ENCODE measurements at places on chromosomes 12 and 14.

GRCh38 chr12:111444925-111445725 lies 39.4 kb downstream of the SH2B3 start:
- peak; percentile 68 for DNase-seq

DNA sequence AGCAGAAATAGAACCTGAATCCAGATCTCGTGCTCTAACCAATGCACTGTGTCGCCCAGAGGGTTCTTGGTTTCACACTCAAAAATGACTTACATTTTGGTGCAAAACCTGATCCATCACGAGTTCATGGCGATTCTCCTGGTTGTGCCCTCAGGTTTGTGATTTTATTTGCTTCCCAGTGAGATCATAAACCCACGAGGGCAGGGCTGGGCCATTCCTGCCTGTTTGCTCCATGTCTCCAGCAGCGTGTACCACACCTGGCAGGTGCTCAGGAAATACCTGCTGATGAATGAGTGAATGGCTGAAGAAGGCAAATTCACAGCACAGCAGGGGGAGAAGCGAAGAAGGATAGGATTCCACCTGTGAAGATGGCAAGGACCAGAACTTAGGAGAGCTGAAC lies 9.4 kb downstream of the ACACB start:
- DNase-seq: no peak

DNA sequence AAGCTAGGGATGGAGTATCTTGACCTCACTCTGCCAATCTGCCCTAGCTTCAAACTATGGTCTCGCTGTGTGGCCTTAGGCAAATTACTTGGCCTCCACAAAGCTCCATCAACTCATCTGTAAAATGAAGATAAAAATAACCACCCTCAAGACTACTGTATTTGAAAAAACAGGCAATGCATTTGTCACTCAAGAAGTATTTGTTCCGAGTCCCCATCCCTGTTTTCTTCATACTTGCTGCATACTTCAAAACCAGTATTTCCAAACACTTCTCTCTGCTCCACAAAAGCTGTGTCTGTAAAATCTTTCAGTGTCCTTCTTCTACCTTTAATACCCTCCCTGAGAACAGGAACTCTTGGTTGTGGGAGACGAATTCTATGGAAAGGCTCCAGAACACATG lies 47.9 kb downstream of the GTF2A1 start:
- DNase-seq: no peak

DNA sequence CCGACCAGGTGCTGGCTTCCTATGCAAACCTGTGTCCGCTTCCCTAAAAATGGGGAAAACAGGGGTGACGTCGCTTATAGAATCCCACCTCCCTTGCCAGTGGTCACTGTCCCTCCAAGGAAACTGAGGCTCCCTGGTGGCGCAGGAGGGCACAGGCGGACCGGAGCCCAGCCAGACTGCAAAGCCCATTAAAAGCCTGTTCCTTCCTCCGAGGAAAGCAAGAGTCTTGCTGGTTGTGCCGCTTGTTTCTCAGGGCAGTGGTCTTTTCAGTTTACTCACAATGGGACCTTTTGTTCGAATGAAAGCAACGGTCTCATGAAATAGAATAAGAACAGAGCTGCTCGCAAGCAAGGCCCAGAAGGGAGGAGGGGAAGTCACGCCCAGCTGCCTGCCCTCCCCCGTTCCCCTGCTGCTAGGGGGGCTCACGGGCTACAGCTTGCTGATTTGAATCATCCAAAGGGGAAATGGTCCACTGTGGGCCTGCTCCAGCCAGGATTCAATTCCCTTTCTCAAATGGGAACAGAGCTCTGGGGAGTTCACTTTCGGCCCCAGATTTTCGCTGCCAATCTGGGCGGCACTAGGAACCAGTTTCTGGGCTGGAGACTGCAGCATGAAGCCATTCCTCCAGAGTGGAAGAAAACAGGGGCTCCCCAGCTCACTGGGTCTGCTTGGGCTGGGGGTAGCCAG lies 4.6 kb upstream of the SELPLG start:
- DNase-seq: no peak

DNA sequence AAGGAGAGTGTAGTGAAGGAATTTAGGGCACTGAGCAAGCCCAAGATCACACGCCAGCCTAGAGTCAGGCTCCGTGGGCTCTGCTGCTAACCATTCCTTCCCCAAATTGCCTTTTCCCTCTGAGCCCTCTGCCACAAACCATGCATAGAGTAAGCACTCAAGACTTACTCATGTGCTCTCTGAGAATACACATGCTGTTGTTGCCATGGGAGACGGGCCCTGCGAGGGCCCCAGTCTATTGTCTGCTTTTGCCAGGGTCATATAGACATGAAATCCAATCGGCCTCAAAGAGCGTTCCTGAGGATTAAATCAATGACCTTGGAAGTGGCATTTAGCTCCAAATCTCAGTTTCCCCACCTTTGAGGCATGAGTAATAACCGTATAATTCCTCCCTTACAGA lies 48.7 kb upstream of the WSCD2 start:
- no peak for DNase-seq

DNA sequence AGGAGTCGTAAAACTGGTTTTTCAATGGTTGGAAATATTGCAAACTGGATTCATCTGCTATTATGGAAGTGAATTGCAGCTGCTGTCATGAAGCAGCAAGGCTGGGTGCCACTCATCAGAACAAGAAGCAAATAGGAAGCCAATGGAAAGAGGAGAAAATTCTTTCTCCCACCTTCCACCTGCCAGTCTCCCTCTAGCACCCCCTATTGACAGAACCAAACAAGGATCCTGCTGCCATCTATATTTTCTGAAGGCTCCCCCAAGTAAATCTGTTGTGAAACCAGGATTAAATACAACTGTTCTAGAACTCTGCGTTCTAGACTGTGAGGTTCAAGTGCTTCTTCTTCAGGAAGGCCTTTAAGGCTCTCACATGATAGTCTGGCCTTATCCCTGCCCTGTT lies 286.6 kb downstream of the AACS start:
- DNase-seq: no peak

- DNase-seq: no peak
Observed at GRCh38 chr12:126483145-126484068, 1418.2 kb downstream of the AACS start.

- no peak for DNase-seq
Observed at GRCh38 chr12:93803424-93803807, 126.2 kb downstream of the CRADD start.

GRCh38 chr14:49982082-49982481 lies 89.2 kb downstream of the ARF6 start:
- DNase-seq: no peak

- no peak for DNase-seq
Observed at GRCh38 chr14:46964378-46964777, 312.8 kb upstream of the RPL10L start.

GRCh38 chr12:75257510-75257909 lies 47.9 kb upstream of the KCNC2 start:
- DNase-seq: no peak

- DNase-seq: no peak
Observed at GRCh38 chr12:131063960-131064359, 110.3 kb downstream of the ADGRD1 start.

DNA sequence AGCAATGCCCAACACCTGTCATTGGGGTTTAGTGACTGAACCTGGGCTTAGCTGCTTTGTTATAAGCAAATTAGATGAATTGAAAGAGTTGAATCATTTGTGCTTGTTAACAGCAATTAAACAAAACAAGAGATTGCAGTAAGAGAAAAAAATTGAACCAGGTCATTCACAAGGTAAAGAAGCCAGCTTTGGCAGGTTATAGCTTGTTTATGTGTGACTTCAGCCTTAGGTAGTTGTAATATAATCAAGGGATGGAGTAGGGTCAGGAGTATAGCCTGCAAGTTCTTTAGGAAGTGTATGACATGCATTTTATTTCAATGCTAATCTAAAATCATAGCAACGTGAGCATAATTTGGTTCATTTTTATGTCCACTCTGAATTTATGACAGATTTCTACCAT lies 63.4 kb upstream of the PLEKHG3 start:
- DNase-seq: no peak

GRCh38 chr14:51733147-51733546 lies 81.4 kb downstream of the FRMD6 start:
- no peak for DNase-seq

GRCh38 chr12:24081092-24081529 lies 131.6 kb upstream of the SOX5 start:
- no peak for DNase-seq

- DNase-seq: no peak
Observed at GRCh38 chr12:89821896-89822295, 113.3 kb upstream of the ATP2B1 start.

DNA sequence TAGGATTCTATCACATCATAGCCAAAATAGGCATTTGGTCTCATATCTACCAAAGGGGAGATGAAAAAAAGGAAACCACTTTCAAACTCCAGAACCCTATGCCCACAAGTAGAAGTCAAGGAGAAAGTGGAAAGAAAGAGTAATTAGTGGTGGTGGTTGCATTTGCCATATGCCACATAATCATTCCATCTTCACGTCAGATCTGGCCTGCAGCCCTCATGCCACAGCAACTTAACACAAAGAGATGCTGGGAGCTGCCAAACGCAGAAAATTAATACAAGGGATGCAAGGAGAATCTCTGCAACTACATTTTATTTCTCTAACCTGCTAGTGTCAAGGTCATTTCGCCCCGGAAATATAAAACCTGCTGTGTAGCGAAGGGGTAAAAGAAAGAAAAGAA lies 148.6 kb upstream of the FOXN3 start:
- no peak for DNase-seq

DNA sequence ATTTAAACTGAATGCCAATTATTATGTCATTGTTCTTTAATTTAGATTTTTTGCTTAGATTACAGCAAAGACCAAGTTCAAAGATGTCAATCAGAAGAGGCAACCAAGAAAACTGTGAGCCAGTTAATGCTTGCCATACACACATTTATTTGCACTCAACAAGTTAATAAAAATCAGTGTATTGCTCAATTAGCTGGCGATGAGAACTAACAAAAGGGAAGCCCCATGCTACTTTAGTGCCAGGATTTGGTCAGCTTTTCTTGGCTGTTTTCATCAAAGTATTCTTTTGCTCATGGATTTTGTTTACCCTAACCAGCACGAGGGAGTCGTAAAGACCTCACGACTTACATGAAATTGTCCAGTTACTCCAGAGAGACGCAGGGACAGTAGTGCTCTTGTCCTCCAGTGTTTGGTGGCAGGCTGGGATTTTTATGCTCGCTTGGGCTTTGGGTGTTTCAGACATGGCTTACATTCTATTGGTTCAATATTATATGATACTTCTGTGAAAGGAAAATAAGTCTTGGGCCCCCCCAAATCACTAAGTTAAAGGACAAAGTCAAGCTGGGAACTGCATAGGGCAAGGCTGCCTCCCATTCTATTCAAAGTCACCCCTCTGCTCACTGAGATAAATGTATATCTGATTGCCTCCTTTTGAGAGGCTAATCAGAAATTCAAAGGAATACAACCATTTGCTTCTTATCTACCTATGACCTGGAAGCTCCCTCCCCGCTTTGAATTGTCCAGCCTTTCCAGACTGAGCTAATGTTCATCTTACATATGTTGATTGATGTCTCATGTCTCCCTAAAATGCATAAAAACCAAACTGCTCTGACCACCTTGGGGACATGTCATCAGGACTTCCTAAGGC lies 7.4 kb upstream of the B4GALNT1 start:
- DNase-seq: no peak

DNA sequence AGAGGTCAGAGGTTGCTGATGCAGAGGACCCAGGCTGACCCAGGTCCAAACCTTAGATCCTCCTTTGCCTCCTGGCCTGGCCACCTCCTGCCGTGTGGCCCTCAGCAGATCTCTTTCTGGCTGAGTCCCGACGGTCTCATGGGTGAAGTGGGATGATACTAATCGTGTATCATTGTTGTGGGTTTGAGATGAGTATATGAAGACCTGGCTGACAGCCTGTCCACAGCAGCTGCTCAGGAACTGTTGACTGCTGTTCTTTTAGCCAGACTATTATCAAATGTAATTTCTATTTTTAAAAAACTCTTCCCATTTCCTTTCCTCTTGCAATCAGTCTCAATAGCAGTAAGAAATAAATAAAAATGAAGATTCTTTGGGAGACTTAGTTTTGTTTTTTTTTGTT lies 45.6 kb downstream of the ANKRD9 start:
- DNase-seq: no peak

- DNase-seq: no peak
Observed at GRCh38 chr14:89085737-89086382, 261.4 kb downstream of the TTC8 start.

GRCh38 chr12:56053407-56053893 lies 11.7 kb downstream of the RPS26 start:
- DNase-seq: no peak

GRCh38 chr12:131725503-131725902 lies 14.6 kb downstream of the SFSWAP start:
- DNase-seq: no peak

DNA sequence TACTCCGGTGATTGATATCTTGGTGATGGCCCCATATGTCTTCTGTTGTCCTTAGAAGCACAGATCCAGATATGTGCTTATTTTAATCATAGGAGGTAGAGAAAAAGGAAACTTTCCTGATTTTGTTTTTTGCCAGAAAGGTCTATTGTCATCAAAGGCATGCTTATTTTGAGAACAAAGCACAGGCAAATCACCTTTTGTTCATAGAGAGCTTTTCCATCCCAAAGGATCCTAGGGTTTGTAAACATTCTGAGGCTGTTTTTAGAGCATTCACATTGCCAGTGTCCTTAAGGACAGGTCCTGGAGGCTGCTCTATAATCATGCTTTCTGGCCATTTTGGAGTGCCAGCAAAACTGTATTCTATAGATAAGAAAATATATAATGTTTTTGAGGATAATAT lies 148.5 kb upstream of the SEL1L start:
- DNase-seq: no peak

DNA sequence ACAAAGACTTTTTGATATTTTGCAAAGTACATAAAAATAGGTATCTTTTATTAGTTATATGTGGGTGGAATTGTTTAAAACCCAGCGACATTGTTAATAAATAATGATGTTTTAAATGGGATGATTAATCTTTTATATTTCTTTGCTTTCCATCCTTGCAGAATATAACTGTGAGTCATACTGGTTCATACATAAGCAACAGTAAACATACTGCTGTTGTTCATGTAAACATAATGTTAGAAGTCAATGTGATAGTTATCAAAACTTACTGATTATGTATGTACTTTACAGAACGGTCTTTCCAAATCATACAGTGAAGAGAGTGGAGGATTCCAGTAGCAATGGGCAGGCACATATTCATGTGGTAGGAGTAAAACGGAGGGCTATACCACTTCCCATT lies 119.8 kb downstream of the ARID2 start:
- DNase-seq: no peak

- DNase-seq: no peak
Observed at GRCh38 chr12:66187036-66187435, 2.0 kb upstream of the IRAK3 start.

GRCh38 chr14:34981743-34982420 lies 910 bp upstream of the SRP54 start:
- peak; percentile 9 for DNase-seq

DNA sequence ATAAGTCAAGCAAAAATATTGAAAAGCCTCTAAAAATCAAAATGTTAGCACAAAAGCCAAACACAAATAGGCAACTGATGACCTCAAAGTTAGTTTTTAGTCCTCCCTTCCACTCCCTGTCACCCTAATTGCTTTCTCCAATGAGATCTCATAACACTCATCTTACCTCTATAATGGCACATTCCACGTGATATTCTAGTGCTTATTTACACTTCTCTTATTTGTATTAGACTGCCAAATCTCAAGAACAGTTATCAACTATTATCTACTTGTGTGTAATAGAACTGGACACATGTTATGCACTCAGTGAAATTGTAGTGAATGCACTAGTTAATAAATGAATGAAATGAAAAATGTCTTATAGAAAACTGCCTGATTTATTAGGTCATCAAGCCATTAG lies 55.5 kb upstream of the AVPR1A start:
- no peak for DNase-seq

All from stimulated activated CD4-positive, alpha-beta T cell treated with anti-CD3 and anti-CD28 coated beads, Interleukin-15, amount 100 ng/mL, for 1 hour (primary cell).